ENCODE measurements at places on chromosomes 5 and 9.

GRCh38 chr9:113625486-113625885 is 162.0 kb downstream of the RGS3 start:
- DNase-seq: no peak

GRCh38 chr5:143653256-143653655 is 158.7 kb upstream of the HMHB1 start:
- DNase-seq: no peak

DNA sequence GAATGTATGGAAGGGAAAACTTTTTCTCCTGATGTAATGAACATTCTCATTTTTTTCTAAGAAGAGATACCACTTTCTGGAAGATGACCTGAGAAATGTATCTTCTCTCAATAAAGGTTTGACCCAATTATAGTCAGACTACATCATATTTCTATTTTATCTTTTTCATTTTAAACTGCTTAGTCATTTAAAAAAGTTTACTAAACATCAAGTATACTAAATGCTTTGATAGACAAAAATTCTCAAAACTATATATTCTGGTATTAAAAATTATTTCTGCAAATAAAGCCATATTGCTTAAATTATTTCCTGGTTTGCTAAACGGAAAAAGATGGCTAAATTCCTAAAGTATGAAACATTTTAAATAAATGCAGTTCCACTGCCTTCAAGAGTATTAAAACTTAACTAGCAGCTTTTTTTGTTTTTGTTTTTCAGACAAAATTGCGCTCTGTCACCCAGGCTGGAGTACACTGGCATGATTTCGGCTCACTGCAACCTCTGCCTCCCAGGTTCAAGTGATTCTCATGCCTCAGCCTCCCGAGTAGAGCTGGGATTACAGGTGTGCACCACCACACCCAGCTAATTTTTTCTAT is 37.1 kb downstream of the FBXW11 start:
- DNase-seq: no peak

GRCh38 chr9:2479056-2479565 is 142.5 kb upstream of the VLDLR start:
- no peak for DNase-seq

DNA sequence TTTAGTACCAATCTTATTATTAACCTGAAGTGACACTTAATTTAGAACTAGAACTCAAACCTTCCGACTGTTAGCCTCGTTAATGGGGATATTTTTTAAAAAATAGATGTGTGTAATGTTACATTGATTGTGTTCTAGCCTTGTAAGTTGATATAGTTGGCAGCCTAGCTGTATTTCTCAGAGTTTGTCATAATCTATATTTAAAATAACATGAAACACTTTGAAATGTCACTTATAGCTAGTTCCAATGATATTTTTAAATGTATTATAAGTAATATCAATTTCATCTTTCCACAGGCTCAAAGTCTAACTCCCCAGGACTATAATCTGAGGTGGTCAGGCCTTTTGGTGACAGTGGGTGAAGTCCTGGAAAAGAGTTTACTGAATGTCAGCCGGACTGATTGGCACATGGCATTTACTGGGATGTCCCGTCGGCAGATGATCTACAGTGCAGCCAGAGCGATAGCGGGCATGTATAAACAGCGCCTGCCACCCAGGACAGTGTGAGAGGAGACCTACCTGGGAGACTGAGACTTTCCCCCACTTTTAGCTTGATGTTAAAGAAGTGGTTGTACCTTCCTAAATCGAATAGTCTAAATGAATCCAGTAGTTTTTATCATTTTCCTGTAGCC is 34.1 kb downstream of the PRRC1 start:
- DNase-seq: no peak

DNA sequence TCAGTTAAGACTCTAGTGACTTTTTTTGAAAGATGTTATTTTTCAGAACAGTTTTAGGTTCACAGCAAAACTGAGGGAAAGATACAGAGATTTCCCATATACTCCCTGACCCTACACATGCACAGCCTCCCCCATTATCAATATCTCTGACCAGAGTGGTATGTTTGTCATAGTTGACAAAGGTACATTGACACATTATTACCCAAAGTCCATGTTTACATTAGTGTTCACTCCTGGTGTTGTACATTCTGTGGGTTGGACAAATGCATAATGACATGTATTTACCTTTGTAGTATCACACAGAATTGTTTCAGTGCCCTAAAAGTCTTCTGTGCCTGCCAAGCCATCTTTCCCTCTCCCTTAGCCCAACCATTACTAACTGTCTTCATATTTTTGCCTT is 470.7 kb upstream of the DMAC1 start:
- DNase-seq: no peak

- no peak for DNase-seq
These were observed 61.1 kb downstream of the SPATA31C2 start for GRCh38 chr9:88077071-88077617.

DNA sequence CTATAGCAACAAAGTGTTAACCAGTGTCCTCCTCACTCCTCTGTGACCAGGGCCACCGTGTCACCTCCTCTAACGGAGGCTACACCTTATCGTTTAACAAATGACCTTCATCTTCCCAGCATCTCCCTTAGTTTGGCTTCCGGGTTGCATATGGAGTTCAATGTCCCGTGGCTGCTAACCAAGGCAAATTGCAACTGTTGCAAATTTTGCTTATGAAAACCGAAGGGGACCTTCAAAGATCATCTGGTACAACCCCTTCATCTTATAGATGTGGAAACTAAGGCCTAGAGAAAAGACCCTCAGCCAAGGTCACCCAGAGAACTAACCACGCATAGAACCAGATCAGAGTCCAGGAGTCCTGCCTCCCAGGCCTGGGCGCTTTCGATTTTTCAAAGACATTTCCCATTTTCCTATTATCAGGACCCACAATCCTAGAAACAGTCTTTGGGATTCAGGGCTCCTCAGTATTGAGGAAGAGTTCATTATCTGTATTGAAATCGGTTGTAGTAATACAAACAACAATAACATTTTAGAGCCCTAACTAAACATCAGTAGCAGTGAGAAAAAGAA is 1.4 kb downstream of the PRELID2 start:
- DNase-seq: no peak

GRCh38 chr9:95086564-95086955 is 230.9 kb downstream of the FANCC start:
- DNase-seq: no peak

DNA sequence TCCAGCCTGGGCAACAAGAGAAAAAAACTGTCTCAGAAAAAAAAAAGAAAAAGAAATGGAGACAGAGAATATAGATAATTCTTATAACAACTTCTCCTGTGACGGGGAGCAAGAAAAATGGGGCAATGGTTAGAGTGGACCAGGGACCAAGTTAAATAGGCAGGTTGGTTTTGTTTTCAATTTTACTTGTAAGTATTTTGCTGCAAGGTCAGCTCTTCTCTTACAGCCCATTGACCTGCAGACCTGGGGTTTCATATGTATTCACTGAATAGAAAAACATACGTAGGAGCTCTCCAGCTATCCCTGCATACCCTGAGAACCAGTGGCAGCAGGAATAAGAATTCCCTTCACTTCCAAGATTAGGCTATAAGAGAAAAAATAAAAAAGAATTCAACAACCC is 29.2 kb upstream of the IL13 start:
- no peak for DNase-seq

DNA sequence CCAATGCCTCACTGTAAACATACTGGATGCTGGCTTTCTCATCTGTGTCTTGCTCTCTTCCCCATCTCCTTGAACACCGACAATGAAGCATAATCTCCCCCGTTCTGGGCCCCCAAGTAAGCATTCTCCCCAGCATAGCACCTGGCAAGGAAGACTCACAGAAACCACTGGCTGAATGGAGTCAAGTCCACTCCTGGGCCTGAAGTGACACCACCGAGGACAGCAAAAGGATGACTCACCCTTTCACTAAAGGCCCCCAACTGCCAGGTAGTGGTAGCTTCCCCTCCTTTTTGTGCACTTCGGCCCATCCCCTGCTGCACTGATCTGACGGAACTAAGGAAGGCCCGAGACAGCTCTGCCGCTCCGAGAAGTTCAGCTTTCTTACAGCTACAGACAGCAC is 9.4 kb downstream of the VDAC1 start:
- DNase-seq: no peak

- DNase-seq: no peak
These were observed 144.1 kb upstream of the SPEF2 start for GRCh38 chr5:35473589-35473988.

DNA sequence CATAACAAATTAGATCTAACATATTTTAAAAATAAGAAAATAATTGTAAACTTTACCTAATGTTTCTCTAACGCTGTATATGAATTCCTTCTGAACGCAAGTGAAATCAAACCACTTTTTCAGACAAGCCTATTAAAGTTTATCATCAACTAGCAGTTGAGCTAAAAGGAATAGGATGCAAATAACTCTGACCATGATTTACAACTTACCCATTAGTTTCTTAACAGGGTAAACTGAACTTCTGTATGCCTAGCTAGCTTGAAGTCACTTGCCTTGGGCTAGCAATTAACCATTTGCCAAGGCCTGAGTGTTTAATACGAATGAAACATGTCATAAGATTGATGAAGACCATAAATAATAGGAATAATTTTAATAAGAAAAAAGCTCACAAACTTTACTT is 762.7 kb upstream of the ARRDC3 start:
- DNase-seq: no peak

DNA sequence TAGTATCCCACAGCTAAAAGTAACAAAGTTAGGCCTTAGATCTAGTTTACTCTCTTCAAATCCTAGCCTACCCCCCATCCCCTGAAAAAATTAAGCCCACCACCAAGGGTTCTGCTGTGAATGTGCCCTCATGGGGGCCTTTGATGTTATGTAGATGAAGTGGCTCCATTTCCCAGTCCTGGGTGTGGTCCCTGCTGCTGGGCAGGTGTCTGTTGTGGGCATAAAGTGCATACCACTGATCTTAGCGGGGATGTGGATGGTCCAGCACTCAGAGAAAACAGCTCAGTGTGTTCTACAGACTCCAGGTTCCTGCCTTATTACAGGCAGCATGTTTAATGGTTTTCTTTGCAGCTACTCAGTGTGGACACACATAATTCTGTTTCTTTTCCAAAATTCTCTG is 1.9 kb downstream of the PCBD2 start:
- no peak for DNase-seq

DNA sequence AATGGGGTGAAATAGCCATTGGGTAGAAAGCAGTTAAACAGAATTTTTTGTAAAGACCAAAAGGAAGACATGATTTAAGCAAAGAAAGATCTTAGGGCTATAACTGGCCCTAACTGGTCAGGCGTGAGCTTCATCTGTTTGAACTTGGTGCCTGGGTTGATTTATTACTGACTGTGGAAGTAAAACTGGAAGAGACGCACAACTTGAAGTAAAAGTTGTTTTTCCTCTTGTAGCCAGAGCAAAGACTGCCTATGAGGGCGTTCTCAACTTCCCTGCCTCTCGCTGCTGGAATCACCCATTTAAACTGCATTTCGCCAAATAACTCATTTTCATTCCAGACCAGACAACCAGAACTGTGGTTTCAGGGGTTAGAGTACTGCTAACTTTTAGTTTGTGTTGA is 1.5 kb downstream of the THBS4 start:
- DNase-seq: no peak

DNA sequence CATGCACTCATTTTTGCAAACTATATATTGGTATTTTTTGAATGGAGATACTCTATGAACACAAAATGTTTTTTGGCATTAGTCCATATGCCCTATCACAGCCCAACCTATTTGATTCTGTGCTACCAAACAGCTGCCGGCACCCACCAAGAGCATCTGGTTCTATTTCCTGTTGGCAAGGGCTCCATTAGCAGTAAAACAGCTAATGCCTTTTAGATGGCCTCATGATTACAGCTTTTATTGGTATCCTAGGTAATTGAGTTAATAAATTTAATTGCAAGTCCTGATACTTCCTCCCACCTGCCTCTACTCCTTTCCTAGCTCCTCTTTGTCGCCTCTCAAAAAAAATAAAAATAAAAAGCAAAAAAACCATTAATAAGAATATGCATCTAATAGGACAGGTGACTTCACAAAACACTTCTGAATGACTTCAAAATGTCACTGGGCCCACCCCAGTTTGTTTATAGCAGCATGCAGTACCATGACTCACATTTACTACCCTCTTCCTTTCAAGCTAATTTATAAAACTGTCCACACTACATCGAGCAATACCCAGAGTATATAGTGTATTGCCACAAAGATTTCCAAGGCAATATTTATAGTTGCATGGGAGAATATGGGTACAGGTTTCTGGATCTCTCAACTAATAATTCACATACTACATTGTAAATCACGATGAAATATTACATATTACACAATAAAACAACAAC is 620.4 kb downstream of the SLCO4C1 start:
- no peak for DNase-seq

GRCh38 chr5:78295035-78295961 is 800 bp upstream of the AP3B1 start:
- DNase-seq: peak; percentile 60

GRCh38 chr5:145429170-145429569 is 406.0 kb downstream of the PRELID2 start:
- DNase-seq: no peak

DNA sequence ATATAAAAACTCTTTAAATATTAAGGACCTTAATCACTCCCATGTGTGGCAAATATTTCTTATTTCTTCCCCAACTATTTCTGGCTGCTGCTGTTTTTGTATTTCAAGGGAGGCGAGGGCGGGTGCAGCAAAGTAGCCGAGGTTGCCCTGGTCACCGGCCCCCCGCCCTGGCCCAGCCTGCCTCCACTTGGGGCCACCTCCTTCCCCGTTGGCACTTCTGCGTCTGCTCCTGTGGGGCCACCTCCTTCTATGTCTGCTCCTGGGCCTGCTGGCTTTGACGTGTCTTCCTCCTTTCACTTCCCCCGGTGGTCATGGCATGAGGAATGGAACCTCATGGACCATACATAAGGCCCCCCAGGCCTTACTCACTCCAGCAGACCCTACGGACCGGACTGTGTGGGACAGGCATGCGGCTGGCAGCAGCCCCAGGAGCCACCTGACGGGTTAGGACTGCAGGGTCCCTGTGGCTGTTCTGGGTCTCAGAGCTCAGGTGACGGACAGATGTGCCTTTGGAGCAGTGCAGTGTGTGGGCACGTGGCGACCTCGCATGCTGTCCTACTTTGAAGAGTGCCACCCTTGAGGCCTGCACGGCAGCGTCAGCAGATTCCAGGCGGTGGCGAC is 5.8 kb upstream of the ENTPD8 start:
- no peak for DNase-seq

DNA sequence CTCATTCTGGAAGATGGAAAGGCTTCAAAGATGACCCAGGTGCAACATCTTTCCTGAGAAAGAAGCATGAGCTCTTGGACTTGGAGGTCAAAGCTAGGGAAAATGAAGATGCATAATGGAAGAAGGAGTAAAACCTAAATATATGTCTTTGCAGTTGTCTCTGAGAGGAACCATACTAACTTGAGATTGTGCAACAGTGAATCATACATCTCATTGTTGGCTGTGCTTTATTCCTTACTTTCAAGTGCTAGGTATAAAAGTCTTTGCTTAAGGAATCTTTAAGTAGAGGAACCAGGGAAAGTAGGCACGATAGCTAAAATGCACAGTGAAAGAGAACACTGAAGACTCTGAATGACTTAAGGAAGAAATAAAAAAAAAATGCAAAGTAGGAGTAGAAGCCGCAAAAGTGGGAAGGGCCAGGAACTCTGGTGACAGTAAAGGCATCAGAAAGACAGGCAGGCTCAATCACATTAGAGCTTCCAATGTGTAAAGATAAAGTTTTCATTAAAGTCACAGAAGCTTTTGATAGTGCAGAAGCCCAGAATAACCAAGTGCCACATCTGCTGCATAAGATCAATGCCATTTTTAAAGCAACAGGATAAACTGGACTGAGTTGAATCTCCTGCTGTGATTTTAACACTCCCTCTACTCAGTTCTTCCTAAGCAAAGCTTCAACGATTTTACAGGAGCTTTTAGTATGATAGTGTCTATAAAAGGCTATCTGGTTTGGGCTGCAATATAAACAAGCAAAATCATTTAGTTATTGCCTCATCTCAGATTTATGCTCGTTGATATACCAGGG is 432.3 kb upstream of the EDIL3 start:
- DNase-seq: no peak

Data from stimulated activated CD8-positive, alpha-beta memory T cell treated with anti-CD3 and anti-CD28 coated beads, Interleukin-4, amount 100 ng/mL, for 48 hours (primary cell).